ENCODE measurements at places on chromosomes 2 and 18.

DNA sequence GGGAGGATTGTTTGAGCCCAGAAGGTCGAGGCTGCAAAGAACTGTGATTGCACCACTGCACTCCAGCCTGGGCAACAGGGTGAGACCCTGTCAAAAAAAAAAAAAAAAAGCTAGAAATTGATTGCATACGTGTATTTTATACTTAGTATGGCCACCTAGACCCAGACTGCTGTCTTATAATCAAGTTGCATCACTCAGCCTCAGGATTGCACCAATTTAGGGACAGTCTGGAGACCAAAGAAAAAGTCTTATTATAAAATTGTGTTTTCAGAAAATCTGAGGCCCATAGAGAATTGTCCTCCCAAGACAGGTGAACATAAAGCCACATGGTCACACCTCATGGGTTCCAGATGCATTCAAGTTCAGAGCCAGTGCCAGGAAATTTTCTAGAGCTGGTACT lies 17.1 kb upstream of the PLEKHM3 start:
- DNase-seq: no peak

GRCh38 chr2:178804791-178805190 lies 2.4 kb downstream of the TTN start:
- no peak for DNase-seq

GRCh38 chr2:98487806-98488189 lies 43.1 kb downstream of the INPP4A start:
- DNase-seq: peak; percentile 34

DNA sequence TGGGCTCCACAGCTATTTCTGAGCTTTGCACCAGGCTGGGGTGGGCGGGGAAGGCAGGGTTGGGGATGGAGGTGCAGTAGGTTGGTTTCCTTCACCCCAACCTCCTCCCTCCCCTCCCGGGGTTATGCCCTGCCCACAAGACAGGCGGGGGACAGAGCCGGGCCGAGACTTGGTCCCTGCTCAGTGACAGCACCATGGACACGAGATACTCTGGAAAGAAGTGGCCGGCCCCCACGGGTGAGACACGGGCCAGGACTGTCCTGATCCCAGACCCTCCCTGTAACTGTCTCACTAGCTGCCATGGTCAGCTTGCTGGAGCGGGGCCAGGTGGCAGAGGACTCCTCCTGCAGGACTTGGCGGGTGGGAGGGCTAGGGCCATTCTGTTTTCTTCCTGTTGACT lies 59.7 kb downstream of the DYSF start:
- DNase-seq: no peak

DNA sequence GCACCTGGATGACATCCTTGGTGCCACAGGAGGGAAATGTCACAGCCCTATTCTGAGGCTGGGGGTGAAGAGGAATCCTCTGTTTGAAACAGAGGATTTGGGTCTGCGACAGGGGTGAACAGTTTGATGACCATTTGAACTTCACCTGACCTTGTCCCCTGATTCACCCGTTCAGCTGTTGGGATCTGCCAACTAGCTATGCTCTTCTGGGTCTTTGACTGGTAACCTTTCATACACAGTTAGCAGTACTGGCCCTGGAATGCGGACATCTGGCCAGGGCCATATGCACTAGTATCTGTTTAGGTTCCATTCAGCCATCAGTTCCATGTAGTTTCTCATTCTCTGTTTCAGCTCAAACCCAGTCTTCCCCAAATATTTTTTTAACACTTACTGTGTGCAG lies 72.6 kb upstream of the MCFD2 start:
- no peak for DNase-seq

GRCh38 chr2:26068602-26069298 lies 34.9 kb downstream of the RAB10 start:
- DNase-seq: no peak

DNA sequence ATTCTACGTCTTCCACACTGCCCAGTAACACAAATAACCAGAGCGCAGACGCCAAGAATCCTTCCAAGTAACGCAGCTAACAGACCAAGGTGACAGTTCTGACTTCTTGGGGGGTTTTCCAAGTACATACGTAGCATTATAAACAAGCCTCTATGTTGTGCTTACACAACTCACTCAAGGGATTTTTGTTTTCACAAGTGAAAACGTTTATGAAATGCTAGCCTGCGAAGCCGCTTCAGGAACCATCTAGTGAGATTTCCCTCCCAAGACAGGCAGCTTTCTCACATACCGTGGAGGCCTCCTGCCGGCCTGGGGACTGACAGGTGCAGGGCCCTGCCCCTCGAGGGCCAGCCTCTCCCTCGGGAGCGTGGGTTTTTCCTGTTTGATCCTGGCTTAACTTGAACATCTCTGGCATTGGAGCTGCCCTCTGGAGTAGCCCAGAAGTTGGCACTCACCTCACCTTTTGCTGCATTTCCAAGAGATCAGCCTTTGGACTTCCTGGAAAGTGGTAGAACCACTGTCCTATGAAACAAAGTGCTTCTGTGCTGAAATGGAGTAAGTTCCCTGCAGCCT lies 151.1 kb downstream of the MBP start:
- no peak for DNase-seq

GRCh38 chr2:213787869-213788268 lies 503.6 kb downstream of the SPAG16 start:
- DNase-seq: no peak

- no peak for DNase-seq
Measured at GRCh38 chr2:126658319-126658904, 2.5 kb downstream of the GYPC start.

GRCh38 chr18:45008694-45009413 lies 328.2 kb downstream of the SETBP1 start:
- DNase-seq: no peak

GRCh38 chr18:7541835-7542234 lies 25.3 kb upstream of the PTPRM start:
- DNase-seq: no peak

- DNase-seq: no peak
Measured at GRCh38 chr18:52376104-52376503, 36.1 kb downstream of the DCC start.

DNA sequence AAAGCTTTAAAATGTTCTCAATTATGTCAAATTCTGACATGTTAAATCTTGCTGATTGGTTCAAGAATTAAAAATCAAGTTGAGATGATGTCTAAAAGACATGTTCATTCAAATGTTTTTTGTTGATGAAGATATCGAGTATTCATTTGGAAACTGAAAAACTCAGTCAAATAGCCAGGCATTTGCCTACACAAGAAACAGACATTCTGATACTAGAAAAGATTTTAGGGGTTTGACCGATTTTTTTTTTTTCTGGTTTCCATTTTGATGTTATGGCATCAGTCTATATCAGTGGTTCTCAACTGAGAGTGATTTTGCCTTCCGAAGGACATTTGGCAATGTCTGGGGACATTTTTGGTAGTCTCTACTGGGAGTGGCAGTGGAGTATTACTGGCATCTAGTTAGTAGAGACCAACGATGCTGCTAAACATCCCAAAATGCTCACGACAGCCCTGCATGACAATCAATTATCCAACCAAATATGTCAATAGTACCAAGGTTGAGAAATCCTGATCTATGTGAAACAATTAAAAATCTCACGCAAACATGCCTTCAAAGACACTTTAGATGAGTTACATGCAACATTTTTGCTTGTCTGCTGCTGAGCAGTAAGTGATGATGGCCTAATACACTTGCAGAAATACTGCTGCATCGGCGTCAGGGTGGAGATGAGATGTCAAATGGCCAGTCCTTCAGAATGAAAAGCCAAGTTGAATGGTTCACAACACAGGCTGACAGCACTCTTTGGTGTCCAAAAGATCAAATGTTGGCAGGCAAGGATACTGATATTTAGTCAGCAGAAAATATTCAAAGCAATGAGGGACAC lies 12.5 kb downstream of the RASGRP3 start:
- DNase-seq: no peak

GRCh38 chr2:241037498-241037897 lies 39.1 kb downstream of the SNED1 start:
- no peak for DNase-seq

DNA sequence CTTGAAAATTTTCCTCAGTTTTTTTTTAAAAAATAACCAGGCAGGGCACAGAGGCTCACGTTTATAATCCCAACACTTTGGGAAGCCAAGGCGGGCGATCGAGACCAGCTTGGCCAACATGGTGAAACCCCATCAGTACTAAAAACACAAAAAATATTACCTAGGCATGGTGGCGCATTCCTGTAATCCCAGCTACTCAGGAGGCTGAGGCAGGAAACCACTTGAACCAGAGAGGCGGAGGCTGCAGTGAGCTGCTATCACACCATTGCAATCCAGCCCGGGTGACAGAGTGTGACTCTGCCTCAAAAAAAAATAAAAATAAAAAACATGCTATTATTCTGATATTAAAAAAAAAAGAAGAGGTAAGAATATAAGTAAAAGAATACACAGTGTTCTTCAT lies 191.0 kb downstream of the ZEB2 start:
- no peak for DNase-seq

DNA sequence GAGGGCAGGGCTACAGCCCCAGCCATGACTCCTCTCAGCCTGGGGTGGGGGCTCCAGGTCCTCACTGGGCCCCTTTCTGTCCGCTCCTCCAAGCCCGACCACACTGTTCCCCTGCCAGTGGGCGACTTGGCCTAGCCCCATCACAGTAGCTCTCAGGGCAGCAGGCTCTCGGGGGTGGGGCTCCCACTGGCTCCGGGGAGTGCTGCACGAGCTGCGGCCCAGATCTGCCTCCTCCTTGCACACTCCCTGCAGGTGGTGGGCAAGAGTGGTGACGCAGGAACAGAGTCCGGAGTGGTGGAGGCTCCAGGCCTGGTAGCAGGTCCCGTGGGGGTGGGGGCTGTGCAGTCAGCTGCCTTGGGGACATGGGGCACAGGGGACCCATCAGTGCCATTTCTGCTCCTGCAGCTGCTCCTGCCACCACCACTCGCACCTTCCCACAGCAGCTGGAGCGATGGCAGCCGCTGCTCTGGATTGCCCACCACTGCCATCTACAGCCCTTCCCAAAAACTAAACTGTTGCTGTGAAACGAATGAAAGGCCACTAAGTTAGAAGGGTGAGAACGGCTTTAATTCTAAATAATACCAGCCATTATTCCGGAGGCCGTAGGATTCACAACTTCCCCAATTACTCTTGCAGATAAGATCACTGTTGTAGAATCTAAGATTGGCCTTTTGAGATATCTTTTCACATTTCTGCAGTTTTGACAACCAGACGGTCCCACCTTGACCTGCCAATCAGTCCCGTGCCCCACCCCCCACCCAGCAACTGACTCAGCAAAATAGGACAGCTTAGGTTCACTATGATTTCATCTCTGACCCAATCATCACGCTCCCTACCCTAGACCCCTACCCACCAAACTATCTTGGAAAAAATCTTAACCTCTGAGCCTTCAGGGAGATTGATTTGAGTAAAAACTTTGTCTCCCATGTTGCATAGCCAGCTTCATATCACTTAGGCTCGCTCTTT lies 530.2 kb downstream of the DCC start:
- no peak for DNase-seq

- DNase-seq: no peak
Measured at GRCh38 chr2:63544017-63544627, 44.2 kb downstream of the WDPCP start.

DNA sequence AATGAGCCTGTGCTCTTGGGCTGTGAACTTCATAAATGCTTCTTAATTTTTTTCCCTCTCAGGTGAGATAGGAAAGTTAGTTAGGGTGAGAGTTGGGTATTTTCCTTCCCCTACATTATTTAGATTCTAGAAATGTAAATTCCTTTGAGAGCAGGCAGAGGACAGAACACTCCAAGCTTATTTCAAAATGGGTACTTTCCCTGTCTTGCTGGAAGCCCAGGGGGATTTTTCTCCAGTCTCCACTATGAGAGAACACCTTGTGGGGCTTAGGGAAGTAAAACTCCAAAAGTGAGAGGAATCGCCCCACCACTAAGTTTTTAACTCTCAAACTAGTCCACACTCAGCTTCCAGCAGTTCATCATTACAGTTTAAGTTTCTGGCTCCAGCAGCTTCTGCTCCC lies 253.2 kb upstream of the CTAGE1 start:
- no peak for DNase-seq

DNA sequence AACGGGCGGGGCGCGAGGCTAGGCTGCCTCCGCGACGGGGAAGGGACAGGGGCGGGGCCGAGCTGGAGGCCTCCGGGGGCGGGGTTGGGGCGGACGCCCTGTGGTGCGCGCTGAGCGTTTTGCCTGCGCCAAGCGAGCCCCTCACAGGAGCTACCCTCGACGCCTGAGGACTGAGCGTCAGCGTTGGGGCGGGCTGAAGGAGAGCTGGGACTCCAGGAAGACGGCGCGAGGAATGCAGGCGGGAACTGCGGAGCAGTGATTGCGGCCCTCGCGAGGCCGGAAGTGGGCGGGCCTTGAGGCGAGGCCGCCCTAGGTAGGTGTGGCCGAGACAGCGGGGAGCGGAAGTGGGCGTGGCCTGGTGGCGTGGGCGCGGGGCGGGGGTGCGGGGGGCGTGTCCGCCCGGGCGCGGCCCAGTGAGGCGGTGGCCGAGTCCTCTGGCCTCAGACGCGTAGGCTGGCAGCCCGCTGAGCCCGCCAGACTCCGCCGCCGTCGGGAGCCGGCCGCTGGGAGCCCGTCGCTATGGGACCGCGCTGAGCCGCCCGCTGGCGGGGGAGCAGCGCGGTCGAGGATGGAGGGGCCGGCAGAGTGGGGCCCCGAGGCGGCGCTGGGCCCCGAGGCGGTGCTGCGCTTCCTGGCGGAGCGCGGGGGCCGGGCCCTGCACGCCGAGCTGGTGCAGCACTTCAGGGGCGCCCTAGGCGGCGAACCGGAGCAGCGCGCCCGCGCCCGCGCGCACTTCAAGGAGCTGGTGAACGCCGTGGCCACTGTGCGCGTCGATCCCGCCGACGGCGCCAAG lies at the start of the genes SEPTIN10 and SOWAHC:
Gene SEPTIN10, minus strand, starts transcription at position 45 of the 793 bp plus-strand sequence. CDS start 139 bp downstream, outside the sequence.
Gene SOWAHC, plus strand, starts transcription at position 443 of the 793 bp plus-strand sequence. Its CDS starts 126 bp downstream, at position 569.
- DNase-seq: peak; percentile 91

GRCh38 chr2:199471443-199472057 lies 13.8 kb upstream of the SATB2 start:
- no peak for DNase-seq

DNA sequence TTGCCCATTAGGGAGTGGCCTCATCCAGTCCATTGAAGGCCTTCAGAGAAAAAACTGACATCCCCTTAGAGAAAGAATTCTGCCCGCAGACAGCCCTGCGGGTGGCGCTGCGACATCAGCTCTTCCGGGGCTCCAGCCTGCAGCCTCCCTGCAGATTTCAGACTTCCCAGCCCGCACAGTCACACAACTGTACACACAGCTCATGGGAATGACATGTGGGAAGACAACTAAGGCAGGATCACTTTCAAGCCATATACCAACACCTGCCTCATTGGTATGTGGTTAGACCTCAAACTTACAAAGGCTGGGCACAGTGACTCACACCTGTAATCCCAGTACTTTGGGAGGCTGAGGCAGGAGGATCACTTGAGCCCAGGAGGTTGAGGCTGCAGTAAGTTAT lies 24.8 kb upstream of the TUBB6 start:
- no peak for DNase-seq
